ENCODE measurements at places on chromosomes 3 and 15.
A peak's percentile ranks its signal among the peaks of the same experiment; 100 is the strongest.

DNA sequence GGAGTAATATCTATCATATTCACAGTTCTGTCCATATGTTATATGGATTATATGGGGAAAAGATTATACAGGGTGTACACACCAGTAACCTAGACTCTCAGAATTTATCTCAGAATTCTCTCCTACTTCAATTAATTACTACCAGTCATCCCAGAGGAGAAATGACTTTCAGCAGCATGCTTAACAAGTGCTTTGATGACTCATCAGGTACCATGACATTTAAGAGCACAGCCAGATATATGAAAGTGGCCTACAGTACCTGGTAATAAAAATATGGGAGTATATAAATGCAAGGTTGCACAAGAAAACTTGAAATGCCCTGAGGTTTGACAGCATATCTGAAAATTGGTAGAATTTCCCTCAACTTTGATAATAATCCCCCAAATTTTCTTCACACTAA lies 1273.0 kb downstream of the OTOL1 start:
- DNase-seq, result no peak

- no peak for DNase-seq
Observed at GRCh38 chr3:128632301-128632700, 18.3 kb downstream of the RPN1 start.

GRCh38 chr3:187941848-187942194 lies 196.6 kb upstream of the BCL6 start:
- no peak for DNase-seq

DNA sequence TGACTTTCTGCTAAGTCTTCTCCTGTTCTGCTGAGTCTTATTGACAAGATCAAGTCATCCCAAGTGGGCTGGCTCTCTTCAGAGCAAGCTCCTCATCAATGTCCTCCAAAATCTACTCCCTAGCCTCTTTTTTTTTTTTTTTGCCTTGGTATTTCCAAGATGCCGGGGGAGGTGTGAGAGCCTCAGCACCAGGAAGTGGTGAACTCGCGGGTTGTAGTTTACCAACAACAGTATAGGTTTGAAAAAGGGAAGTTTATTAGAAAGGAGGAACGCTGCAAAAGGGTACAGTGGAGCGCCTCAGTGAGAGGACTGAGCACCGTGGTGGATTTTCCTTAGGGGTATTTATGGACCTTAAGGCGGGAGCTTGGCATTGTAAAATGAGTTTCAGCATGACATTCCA lies 94.3 kb upstream of the SGO1 start:
- no peak for DNase-seq

- DNase-seq, result no peak
Observed at GRCh38 chr15:77797270-77797669, 164.6 kb upstream of the LINGO1 start.

DNA sequence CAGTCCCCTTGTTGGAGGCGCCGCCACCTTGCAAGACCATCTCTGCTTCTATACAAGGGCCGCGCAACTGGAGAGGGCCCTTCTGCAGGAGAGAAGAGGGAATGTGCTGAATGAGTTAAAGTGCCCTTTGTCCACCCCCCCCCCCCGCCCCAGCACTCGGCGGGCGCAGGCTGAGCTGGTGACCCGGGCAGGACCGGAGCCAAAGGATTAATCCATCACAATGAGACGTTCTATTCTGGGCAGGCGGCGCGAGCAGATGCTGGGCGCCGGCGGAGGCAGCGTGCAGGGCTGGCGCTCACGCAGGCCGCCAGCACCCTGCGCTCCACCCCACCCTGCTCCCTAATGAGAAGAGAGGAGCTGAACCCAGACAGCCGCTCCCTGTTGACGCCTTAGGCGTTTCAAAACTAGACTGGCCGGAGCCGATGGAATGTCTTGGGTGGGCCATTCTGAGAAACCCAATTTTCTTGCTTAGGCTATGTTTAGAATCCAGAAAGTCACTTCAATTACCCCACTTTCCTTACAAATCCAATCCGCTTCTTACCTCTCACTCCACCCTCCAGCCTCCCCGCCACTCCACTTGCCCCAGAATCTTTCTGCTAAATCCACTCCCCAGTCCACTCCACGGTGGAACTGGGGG lies 32.9 kb downstream of the GJD2 start:
- no peak for DNase-seq

GRCh38 chr3:193190146-193190786 lies 50.8 kb upstream of the PLAAT1 start:
- DNase-seq, result peak; percentile 61

DNA sequence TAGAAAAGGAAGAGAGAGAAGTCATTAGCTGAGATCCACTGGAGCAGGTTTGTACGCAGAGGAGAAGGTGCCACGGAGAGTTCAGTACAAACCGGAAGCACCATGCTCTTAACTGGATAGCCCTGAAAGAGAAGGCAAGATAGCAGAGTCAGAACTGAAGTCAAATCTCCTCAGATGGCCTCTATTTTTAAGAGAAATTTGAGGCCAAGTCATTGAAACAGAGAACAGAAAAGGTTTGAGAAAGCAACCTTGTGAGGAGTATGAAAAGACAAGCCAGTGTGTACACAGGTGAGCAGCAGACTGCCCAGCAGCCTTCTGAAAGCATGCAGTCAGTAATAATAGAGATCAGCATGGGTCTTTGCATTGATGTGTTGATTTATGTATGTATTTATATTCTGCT lies 66.1 kb upstream of the SPRED1 start:
- no peak for DNase-seq

DNA sequence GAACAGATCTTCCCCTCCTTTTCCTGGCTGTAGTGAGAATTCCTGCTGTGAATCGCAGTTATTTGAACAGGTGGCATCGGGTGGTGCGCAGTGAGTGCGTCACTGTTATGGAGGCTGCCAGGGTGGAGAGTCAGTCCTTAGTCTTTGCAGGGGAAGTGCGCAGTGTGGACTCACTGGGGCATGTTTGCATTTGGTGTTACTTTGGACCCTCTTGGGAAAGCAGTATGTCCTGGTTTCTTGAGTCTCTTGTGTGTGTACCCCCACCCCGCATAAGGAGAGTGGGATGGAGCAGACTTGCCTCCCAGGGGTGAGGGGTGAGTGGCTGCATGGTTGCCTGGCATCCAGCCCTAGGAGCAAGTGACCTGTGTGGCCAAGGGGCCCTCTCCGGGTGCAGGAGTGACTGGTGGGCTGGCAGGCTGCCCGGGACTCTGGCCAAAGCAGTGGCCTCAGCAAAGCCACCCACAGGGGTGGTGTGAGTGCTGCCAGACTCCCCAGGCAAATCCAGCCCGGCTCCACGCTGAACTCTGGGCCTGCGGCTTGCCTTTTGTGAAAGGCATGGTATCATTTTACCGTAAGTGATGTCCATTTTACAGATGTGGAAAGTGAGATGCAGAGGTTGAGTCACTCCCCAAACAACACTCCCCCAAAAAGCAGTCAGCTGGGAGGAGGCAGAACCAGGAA lies 46.4 kb downstream of the DNASE1L3 start:
- DNase-seq, result no peak

DNA sequence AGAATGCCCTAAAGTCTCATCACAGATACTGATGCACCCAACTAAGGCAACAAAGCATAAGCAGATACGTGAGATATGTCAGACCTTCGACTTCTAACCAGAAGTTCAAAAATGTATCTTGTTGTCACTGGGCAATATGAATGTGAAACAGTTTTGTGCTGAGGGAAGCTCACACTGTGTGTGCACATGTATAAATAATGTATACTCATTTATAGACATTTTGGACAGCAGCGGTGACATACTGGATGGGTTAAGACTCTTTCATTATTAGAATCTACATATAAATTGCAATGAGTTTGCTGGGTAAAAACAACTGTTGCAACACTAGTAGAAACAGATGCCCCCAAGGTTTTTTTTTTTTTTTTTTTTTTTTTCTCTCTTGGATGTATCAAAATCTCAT lies 37.9 kb downstream of the TIGIT start:
- no peak for DNase-seq

DNA sequence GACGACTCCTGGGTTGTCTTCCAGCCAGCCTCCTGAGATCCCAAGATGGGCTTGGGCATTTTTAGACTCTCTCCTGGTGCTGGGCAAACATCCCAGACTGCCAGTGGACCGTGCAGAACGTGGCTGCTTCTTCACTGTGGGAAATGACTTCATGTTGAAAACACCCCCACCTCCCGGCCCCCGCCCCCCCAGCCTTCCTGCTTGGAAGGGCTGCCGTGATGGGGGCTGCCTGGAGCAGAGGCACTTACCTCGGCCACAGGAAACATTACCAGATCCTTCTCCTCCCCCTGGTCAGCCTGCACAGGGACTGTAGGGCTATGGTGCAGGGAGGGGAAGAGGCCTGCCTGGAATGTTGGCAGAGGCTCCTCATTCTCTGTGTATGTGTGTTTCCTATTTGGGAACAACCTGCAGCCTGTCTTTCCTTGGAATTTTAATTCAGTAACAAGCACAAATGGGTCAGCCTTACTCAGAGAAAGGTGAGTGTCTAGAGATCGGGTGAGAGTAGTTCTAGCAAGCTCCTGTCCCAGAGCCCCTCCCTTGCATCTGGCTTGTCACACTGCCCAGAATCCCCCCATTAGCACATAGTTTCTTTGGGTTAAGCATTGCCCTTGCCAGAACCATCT lies 90.8 kb downstream of the ANP32A start:
- no peak for DNase-seq

- DNase-seq, result no peak
Observed at GRCh38 chr3:52085681-52086282, 29.4 kb upstream of the DUSP7 start.

- no peak for DNase-seq
Observed at GRCh38 chr15:57333487-57333886, 42.8 kb upstream of the CGNL1 start.

DNA sequence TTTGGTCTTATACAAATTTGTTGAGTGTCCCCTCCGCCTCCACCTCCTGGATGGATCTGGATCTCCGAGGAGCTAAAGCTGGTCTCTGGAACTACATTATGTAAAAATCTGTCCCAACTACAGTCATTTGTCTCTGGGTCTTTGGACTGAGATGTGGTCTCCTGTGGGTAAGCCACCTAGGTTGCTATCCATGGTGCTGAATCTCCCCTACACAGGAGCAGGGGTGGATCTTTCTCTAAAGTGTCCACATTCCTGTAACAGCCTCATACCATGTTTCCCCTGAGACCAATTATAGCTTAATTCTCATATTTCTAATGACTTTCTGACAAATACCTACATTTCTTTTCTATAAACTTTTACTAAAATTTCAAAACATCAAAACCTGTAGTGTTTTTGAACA lies 625.8 kb downstream of the TAFA4 start:
- no peak for DNase-seq

DNA sequence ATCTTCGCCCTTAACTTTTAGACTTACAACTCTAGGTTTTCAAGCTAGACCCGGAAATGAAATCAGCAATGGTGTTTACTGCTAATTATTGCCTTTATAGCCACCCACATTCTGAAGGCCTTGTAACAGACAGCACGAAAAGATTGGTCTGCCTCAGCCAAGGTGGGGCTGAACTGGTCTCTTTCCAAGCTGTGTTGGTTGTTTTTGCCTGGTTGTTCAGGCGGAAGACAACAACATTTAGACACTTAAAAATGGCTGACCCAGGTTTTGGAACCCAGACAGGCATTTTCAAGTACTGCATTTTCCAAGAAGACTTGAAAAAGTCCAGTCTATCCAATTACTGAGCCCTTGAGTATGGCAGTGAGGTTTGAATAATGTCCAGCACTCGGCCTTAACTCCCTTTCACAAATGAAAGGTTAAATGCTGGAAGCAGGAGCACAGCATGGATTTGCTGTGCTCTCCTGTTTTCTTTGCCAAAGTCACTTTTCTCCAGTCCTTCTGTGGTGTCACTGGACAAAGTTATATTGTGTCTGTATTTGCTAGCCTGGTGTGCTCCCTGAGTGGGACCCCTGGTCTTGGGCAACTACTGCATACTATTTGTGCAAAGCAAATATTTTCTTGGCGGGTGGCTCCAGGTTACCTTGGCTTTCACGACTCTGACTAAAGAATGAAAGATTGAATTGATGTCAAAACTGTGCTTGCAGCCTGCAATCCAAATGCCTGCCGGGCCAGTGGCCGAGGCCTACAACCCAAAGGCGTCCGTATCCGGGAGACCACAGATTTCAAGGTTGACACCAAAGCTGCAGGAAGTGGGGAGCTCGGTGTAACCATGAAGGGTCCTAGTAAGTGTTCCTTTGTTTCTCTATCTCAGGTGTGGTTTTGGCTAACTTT lies 93.5 kb downstream of the FLNB start:
- DNase-seq, result no peak

- no peak for DNase-seq
Observed at GRCh38 chr15:29972051-29972450, 110.7 kb upstream of the GOLGA8J start.

- DNase-seq, result no peak
Observed at GRCh38 chr3:58034738-58035523, 26.7 kb downstream of the FLNB start.

GRCh38 chr15:76839173-76839572 lies 66.0 kb downstream of the SCAPER start:
- DNase-seq, result no peak

DNA sequence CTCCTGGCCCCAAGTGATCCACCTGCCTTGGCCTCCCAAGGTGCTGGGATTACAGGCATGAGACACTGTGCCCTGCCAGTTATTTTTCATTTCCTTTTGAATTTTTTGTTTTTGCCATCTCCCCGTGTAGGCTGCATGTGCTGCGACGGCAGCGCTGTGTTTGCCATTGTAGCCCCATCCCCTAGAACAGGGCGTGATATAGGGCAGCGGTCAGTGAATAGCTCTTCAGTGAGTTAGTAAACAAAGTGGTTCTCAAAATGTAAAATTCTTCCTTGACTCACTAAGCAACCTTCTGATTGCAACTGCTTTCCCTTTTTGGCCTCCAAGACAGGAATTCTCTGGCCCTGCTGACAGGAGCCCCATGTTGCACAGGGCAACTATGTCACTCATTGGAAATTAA lies 138.1 kb upstream of the CTDSPL start:
- no peak for DNase-seq

- DNase-seq, result no peak
Observed at GRCh38 chr3:124221422-124221821, 229.5 kb upstream of the ROPN1 start.

GRCh38 chr3:172530566-172530965 lies 7.3 kb upstream of the TNFSF10 start:
- DNase-seq, result no peak

DNA sequence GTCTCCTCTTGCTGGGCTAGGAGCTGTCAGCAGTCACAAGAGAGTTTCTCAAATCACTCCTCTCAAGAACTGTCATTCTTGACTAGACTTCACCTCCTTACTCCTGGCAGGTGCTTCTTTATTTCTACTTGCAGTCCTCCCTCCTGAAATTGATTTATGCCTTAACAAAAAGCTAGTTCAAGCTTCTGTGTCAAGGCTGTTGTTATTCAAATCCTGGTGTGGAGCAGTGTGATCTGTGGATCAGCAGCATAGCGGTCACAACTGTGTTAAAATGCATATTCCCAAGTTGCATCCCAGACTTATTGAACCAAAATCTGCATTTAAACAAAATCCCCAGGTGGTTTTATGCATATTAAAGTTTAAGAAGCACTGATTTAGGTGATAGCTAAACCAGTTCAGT lies 120.7 kb upstream of the MRPL3 start:
- DNase-seq, result no peak

DNA sequence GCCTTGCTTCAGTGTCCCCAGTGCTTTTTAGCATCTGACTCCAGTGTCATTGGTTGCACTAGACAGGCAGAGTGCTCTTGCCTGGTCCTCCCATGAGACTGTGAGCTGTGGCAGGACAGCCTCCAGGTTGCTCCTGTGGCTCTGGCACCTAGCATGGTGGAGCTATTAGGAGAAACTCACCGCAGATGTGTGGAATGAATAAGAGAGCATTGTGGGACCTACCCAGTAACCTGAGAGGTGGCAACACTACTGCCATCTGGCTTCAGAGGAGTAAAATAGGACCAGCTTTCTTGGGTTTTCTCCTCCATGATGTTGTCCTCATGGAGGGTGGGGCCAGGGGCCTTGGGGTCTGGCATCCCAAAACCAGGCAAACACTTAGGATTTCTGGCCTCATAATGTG lies 183.6 kb downstream of the EPHB1 start:
- DNase-seq, result peak; percentile 91

Data from NCI-H2107 (cell line).